AG10803 (cell line): ENCODE measurements at places on chromosomes 2 and 18.

DNA sequence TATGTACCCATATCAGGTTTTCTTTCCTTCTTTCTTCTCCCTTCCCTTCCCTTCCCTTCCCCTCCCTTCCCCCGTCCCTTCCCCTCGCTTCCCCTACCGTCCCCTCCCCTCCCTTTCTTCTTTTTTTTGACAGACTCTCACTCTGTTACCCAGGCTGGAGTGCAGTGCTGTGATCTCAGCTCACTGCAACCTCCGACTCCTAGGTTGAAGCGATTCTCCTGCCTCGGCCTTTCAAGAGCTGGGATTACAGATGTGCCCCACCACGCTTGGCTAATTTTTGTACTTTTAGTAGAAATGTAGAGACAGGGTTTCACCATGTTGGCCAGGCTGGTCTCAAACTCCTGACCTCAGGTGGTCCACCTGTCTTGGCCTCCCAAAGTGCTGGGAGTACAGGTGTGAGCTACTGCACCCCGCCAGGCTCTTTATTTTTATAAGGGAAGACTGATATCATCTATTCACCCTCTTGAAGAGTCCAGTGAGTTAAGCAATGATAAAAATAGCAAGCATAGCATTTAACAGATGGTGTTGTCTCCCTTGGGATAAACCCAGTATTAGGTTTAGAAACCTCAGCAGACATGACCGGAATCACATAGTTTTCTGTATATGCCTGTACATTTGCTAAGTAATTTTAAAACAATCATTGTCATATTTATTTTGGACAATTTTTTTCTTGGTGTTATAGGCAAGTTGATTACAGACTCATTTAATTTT is 888.4 kb downstream of the TRIB2 start:
- DNase-seq, result no peak

- DNase-seq, result no peak
These were observed 843.0 kb downstream of the DPP10 start for GRCh38 chr2:115285416-115285815.

- DNase-seq, result no peak
These were observed 28.4 kb downstream of the TACR1 start for GRCh38 chr2:75170889-75171288.

- no peak for DNase-seq
These were observed 150.0 kb upstream of the ALKAL2 start for GRCh38 chr2:437756-438393.

DNA sequence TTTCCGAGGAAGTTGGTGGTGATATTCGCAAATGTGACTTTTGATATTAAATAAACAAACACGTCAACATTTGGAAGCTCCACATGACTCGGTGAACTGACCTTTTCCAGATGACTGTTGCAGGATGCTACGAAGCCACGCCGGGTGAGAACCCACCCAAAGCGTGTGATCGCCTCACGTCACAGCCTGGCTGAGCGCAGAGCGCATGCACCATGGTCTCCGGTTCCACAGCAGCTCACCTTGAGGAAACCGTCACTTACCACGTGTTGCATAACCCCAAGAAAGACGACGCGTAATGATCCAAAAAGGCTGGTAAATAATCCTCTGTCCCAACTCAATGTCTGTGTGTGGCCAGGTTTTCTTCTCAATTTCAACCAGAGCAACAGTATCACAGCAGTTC is 64.5 kb upstream of the CTDP1 start:
- DNase-seq, result no peak

GRCh38 chr2:23460228-23460627 is 75.2 kb downstream of the KLHL29 start:
- DNase-seq, result peak; percentile 27

GRCh38 chr2:6971502-6971901 is 54.3 kb downstream of the RNF144A start:
- no peak for DNase-seq

DNA sequence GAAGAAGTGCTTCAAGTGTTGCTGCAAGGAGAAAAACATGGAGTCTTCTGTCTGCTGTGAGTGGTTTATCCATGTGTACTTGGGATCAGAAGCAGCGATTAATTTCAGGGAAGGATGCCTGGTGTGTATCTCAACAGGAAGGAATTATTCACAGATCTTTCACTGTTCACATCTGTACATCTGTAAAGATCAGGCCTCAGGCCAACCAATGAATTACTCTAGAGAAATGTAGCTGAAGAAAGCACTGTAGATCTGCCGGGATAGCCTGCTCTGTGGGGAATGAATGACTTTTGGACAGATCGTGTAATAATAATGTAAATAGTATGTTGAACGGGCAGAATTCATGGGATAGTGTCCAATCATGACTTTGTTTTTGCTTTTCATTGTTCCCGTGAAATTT is 54.0 kb upstream of the SPP2 start:
- DNase-seq, result peak; percentile 77

DNA sequence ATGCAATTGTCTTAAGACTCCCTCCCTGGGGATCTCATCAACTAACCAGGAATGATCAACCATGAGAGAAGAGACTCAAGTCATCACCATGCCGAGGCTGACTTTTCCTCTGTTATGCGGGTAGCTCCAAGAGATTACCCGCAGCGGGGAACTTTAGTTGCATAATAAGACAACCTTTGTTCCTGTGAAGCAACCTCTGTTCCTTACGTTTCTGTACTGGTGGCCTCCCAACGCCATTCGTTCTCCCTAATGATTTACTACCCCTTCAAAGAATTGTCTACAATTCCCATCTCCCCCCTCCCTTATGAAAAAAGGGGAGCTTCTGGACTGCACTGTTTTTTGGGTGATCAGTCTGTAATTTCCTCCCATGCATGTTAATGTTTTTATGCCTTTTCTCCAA is 66.1 kb upstream of the LRPPRC start:
- DNase-seq, result no peak

DNA sequence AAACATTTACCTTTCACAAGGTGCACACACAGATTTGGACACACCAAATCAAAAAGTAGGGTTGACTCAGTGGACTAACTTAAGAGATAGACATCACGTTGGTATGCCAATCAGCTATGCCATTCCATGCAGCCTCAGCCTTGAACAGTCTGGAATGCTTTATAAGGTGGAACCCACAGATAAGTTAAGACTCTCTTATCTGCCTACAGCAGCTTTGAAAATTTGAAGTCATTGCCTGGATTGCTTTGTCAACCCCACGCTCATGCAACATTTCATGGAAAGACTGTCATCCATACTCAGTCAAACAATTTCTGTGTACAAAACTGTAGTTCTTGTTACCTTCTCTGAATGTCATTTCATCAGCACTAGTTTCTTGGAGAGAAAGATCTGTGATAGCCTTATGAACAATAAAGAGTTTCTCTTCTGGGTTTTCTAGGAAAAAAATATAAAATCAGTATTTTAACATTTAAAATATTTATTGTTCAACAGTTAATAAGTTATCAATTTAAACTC is 1.2 kb downstream of the ERMN start:
- DNase-seq, result no peak

DNA sequence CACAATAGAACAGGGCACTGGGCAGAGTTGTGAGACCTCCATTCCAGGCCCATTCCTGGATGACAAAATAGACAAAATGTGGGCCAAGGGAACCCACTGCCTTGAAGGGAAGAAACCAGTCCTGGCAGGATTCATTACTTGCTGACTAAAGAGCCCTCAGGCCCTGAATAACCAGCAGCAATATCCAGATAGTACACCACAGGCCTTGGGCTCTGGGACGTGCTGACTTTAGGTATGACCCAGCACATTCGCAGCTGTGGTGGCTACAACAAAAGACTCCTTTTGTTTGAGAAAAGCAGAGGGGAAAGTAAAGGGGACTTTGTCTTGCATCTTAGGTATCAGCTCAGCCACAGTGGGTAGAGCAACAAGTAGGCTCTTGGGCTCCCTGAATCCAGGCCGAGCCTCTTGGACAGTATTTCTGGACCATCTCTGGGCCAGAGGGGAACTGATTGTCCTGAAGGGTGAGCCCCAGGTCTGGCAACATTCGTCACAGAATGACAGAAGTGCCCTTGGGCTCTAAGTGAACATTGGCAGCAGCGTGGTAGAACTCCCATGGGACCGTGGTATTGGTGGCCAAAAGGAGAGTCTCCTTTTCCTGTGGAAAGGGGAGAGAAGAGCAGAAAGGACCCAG is 89.9 kb upstream of the CD226 start:
- no peak for DNase-seq

GRCh38 chr2:208807756-208808155 is 401.2 kb downstream of the PTH2R start:
- DNase-seq, result no peak

GRCh38 chr2:97747285-97747684 is 33.9 kb downstream of the ZAP70 start:
- DNase-seq, result no peak

DNA sequence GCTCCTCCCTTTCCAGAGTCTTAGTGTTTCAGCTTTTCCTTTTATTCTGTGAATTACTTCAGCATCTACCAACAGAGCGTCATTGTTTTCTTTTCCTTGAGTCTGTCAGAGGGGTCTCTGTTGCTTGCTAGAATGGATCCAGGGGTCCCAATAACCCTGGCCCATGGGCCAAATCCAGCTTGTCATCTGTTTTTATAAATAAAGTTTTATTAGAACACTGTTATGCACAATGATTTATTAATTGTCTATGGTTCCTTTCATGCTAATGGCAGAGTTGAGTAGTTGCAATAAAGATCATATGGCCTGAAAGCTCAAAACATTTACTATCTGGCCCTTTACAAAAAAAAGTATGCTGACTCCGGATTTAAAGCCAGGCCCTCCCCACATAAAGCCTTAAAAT is 58.8 kb downstream of the MRPL35 start:
- no peak for DNase-seq

DNA sequence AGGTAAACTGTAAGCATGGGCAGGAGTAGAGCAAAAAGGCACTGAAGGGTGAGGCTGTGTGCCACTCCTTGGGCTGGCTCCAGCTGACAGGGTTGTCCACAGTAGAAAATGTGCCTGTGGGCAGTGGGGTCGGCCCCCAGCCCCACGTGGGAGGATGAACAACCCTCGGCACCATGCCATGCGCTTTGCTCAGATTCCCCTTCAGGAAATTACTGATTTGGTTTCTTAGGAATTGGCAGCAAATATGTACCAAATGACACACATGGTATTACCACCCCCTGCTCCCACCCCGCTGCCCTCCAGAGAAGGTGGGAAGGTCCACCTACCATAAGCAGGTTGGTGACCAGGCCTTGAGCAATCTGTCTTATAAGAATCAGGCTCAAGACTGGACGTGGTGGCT is 13.6 kb downstream of the ADCY3 start:
- no peak for DNase-seq

DNA sequence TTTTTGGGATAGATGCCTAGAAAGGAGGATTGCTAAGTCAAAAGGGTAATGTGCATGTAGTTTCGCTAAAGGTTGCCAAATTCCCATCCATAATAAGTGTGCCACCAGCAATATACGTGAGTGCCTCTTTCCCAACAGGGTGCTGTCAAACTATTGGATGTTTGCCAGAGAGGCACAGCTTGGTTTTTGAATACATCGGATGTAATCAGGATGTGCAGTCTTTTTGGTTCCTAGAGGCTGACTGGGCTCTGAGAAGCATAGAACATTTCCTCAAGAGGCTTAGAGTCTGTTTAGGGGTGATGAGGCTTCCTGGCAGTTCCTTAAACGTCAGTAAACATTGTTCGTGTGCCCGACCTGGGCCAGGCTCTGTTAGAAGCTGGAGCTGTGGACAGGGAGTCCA is 28.0 kb downstream of the AGAP1 start:
- peak; percentile 53 for DNase-seq

DNA sequence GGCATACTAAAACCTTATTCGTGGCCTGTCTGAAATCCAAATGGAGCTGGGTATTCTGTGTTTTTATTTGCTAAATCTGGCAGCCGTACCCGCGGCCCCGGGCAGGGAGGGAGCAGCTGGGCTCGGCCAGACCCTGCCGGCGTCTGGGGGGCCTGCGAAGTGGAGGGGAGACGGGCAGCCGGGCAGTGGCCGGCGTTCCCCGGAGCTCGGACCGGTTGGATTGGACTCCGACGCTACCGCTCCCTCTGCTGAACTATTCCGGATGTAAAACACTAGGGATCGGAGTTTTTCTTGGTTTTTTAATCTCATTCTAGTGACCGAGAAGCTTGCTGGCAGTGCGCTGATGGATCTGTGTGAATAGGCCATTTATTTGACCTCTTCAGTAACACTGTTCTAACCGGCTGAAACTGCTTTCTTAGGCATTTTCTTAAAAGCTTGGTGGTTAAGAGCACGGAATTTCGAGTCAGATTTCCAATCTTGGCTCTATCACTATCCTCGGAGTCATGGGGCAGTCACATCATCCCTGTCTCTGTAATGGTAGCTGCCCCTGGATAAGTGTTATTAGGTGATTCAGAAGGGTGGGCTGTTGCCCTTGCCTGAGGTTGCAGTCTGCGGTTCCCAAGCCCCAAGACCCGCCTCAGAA is 694 bp downstream of the UNC50 start:
- DNase-seq, result peak; percentile 56

DNA sequence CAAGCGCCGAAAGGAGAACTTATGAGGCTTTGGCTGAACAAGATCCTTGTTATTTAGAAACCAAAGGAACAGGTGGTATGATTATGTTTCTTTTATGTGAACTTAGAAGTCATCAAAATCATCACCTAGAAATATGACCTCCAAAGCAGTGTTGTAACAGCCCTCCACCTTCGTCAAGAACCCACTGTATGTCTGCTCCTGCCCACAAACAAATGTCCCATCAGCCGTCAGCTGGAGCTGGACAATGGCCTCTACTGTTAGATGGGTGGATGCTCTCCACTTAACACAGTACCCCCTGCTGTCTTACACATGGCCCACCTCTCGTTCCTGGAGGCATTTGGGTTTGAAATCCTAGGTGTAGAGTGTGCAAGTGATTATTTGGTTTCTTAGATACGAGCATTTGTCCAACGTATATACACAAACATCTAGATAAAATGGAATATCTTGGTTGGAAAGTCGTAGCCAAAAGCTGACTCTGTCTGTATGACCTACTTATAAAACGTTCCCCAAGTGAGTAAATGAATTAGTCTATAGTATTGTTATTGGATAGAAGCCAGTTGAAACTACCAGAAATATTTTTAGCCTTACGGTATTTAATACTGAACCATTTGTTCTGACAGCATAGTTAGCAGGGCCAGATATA is 113.0 kb downstream of the CRIM1 start:
- DNase-seq, result no peak

DNA sequence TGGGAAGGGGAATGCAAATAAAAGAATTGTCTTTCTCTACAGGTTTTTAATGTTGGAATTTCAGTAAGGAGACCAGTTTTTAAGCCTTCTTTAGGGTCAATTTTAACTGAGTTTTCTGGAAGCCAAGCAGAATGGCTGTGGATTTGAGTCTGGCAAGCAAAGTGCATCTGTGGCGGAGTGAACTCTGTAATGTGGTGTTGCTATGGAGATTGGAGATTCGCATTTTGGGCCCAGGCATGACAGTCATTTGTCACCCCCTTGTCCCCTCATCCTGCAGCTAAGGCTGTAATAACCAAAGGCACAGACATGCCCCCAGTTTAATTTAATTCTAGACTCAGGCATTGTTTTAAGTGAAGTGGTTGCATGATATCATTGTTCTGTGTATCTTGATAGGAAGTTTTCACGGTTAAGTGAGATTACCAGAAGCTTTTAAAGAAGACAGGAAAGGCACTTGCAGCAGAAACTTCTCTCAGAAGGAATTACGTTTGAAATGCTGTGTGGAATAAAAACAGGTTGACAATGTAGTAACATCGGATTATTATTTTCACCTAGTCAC is 30.6 kb downstream of the ARMC9 start:
- no peak for DNase-seq
